Astrocyte (in vitro differentiated cells and primary cell): ENCODE measurements at places on chromosomes 16 and 17.

DNA sequence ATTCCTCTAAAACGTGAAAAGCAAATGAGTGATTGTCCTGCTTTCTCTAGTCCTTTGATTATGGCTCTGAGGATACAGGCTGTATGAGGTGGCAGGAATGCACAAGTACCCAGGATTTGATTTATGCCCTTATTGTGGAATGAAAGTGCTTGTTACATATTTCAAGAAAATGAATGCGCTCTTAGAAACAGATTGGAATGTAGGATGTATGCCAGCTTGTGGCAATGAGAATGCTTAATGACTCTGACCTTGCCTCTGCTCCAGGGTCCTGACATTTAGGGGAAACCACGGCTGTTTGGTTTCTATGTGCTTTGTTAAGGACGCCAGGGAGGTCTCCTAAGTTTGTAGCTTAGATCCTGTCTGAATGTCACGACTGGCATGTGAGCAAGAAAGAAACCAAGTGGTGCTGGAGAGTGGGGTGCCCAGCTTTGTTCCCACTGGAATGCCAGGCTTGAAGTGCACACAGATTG is 22.0 kb downstream of the PRCD start:
- DNase-seq, result peak; percentile 52

GRCh38 chr17:32007463-32008298 is 498 bp downstream of the LRRC37B start:
- peak; percentile 16 for DNase-seq

- no peak for DNase-seq
Observed at GRCh38 chr16:85690469-85691064, 1.8 kb upstream of the GINS2 start.

- DNase-seq, result no peak
Observed at GRCh38 chr16:931171-931570, 39.6 kb downstream of the LMF1 start.

GRCh38 chr17:39996800-39997199 is 16.2 kb downstream of the PSMD3 start:
- DNase-seq, result no peak

DNA sequence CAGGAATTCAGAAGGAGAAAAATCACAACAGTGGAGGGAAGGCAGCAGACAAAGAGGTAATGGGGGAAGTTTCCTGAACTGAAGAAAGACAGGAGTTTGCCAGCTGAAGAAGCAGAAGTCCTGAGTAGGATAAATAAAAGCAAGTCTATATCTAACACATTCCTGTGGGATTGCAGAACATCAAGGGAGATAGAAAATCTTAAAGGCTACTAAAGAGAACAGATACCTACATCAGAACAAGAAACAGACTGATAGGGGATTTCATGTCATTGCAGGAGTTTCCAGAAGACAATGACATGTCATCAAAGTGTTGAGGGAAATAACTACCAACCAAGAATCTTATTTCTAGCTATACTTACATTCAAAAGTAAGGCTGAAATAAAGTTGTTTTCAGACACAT is 21.3 kb upstream of the CRYBA1 start:
- no peak for DNase-seq

DNA sequence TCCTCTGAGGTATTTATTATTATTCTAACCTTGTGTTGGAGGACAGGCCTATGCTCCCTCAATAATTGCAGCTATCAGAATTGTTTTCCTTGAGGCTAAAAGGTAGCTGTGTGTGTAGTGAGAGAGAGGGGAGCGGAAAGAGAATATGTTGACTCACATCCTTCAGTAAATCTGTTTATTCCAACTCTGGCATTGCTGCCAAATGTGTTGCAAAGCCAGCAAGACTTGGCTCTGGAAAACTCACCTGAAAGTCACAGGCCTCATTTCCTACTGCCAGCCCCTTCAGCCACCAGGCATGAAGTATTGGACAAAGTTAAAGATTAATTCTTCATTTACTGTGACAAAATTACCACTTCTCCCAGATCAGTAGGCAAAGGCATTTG is 9.6 kb downstream of the CA10 start:
- no peak for DNase-seq

GRCh38 chr16:67847064-67847861 is at the start of gene CENPT:
CENPT (minus strand) TSS chr16:67847693; CDS start chr16:67833859, 13,834 bp downstream.
- peak; percentile 81 for DNase-seq

- no peak for DNase-seq
Observed at GRCh38 chr17:42706732-42707131, 24.4 kb downstream of the CNTNAP1 start.

DNA sequence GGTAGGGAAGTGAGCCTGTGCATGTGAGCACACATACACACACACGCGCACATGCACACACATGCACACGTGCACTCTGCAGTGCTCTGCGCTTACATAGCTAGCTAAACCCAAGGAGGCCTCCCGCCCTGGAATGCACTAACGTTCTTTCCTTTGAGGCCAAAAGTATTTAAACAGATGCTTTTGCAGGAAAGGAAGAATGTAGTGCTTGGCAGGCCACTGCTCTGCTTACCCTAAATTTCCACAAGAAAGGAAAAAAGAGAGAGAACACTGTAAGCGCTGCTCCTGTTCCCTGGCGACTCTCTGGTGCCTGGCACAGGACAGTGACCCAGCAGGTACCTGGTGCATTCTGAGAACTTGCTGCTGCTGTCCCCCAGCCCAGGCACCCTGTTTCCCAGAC is 31.3 kb upstream of the MRPS23 start:
- peak; percentile 93 for DNase-seq

DNA sequence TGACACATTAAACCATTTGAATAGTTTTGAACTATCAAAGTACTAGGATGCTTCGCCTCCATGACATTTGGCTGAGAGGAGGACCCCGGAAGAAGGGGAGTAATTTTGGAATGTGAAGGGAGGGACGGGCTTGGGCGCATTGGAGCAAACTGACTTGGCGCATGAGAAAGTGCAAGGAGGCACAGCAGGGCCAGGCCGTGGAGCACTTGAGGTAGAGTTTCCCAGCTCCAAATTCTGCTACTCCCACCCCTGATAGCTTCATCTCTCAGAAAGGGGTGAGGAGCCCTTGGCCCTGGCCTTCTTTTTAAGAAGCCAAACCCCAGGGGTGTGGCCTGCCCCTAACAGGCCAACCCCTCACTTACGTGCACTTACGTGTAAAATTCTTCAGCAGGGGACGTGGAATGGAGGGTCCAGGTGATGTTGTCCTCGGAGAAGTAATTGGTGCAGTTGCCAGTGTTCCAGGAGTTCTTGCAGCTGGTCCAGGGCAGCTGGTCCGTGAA is 17.7 kb downstream of the SLC6A4 start:
- no peak for DNase-seq

- no peak for DNase-seq
Observed at GRCh38 chr17:31645351-31645750, 213.7 kb downstream of the COPRS start.

DNA sequence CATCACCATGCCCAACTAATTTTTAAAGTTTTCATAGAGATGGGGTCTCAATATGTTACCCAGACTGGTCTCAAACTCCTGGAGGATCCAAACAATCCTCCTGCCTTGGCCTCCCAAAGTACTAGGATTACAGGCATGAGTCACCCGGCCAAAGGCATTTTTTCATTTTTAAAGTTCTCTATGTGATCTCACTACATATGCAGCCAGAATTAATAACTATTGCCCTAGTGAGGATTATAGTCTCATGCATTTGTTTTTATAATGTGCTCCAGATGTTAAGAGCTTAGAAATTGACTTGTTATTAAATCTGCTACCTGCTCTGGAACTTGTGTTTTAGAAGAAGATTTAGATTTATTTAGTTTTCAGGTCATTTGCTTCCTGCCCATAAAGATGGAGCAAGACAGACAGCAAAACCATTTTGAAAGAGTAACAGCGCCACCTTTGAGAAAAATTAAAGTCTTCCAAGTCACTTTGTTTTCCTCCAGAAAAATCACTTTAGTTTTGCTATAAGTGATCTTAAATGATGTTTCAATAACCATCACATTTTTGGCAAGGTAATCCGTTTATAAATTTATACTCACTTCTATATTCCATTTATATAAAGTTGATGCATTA is 79.5 kb downstream of the CA4 start:
- no peak for DNase-seq

DNA sequence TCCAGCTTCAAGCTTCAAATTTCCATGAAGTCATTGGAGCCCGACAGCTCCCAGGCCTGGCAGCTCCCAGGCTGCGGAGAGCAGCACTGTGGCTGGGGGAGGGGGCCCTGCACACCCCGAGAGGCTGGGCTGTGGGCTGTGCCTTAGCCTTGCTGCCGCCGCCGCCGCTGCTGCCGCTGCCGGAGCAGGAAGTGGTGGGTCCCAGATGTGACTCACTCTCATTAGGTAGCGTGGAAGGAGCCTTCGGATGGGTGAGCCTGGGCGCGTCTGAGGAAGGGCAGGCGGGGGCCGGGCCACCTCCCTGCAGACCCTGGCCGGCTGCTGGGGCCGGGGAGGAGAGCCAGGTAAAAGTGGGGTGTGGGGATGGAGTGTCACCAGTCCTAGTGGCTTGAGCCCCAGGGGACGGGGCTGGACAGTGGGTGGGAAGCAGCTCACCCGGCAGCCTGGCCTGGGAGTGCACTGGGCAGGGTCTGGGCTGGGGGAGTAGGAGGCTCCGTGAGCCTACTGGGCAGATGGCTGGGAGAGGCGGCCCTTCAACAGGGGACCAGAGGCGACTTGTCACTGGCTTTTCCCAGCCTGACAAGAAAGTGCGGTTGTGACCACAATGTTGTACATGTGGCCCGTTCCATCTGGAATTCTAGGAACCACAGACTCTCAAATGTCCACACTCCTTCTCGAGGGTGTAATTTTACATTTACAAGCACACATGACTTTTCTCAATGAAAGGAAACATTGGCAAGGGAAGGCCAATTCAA is at the start of gene ADCY7:
Gene ADCY7 (plus strand): TSS at position 215 of the 755 bp plus-strand sequence. CDS start 21,629 bp downstream, outside the sequence.
- peak; percentile 83 for DNase-seq

DNA sequence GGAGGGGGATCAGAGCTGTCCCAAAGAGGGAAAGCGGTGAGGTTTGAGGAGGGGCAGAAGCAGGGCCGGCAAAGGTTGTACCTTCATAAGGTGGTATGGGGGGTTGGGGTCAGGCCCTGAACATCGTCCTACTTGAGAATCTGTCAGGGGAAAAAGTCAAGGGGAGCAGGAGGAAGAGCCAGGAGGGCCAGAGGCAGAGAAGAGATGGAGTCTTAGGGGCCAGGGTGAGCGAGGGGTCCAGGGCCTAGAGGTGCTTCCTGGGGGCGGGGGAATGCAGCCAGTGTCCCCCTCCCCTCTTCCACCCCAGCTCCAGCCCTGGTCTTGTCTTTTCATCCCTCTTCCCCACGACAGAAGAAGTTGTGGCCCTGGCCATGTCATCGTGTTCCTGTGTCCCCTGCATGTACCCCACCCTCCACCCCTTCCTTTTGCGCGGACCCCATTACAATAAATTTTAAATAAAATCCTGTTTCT is 1.3 kb upstream of the PRRT2 start:
- no peak for DNase-seq

GRCh38 chr16:7405166-7405565 is 72.5 kb downstream of the RBFOX1 start:
- DNase-seq, result no peak

DNA sequence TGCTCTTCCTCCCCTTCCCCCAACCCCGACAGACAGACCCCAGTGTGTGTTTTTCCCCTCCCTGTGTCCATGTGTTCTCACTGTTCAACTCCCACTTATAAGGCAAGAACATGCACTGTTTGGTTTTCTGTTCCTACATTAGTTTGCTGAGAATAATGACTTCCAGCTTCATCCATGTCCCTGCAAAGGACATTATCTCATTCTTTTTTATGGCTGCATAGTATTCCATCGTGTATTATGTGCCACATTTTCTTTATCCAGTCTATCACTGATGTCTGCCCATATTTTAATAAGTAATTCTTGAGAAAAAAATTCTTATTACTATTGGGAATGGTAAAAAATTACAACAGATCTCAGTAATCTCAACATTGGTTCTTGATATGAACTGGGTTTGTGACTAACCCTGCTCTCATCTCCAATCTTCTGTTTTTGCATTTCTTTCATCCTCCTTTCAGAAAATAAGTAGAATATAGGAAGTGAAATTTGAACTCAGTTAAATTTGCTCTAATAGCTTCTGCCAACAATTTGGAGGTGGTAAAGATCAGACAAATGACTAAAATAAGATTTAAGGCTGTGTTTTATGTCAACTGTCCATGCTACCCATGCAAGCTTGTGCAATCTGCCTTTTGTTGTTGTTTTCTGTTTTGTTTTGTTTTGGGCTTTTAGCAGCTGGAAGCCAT is 11.1 kb downstream of the MARF1 start:
- no peak for DNase-seq
